ENCODE measurements at places on chromosomes 12 and 14.

DNA sequence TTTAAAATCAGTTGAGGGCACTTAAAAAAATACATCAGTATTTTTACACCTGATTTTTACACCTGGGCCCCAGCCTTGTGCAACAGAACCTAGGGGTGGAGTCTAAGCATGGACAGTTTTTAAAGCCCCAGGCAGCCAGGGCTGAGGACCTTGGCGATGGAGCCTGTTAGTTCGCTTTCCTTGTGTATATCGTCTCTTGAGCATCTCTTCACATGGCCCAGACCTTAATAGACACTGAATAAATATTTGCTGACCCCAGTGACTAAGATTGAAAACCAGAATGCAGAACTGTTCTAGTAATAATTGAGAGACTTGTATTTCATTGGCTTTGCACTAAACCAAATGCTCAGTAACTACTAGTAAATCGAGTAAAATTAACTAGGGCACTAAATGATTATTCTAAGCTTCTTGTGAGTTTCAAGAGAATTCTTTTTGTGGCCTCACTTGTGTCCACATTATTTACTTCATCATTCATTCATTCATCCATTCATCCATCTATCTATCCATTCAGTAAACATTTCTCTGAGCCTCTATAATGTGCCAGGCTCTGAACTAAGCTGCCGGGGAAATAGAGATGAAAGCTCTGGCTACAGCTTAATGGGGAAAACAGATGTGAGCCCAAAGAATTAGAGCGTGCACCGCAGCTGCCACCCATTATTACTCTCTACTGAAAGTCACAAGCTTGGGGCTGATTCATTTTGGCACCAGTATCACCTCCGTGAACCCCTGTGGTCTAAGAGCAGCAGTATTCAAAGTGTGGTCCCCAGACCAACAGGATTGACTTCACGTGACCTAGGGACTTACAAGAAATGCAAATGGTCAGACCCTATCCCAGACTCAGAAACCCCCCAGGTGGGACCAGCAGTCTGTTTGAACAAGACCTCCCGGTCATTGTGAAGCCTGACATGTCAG lies 30.7 kb upstream of the BCL7A start:
- H3K4me1 ChIP-seq: peaks cover 10% of the 10 kb centered on the region
- H3K36me3 ChIP-seq: no peaks in the 10 kb centered on the region
- no peak overlapping the region for H3K27ac ChIP-seq
- H3K4me3 ChIP-seq: no peak overlapping the region

- no peaks in the 10 kb centered on the region for H3K36me3 ChIP-seq
- peak; percentile 49 for DNase-seq
- H3K27ac ChIP-seq: no peak overlapping the region
- peaks cover 6% of the 10 kb centered on the region for H3K4me1 ChIP-seq
- H3K27me3 ChIP-seq: peaks cover 5% of the 10 kb centered on the region
Measured at GRCh38 chr14:33792720-33793368, 158.0 kb downstream of the EGLN3 start.

- DNase-seq: no peak
- no peak overlapping the region for H3K27ac ChIP-seq
- H3K4me3 ChIP-seq: no peak overlapping the region
- no peaks in the 10 kb centered on the region for H3K36me3 ChIP-seq
- no peaks in the 10 kb centered on the region for H3K4me1 ChIP-seq
Measured at GRCh38 chr12:3416670-3417069, 74.3 kb upstream of the PRMT8 start.

- H3K27ac ChIP-seq: no peak overlapping the region
- no peak for DNase-seq
- no peaks in the 10 kb centered on the region for H3K27me3 ChIP-seq
- no peak overlapping the region for H3K4me3 ChIP-seq
- no peaks in the 10 kb centered on the region for H3K36me3 ChIP-seq
Measured at GRCh38 chr12:120630104-120630892, 10.1 kb upstream of the CABP1 start.

GRCh38 chr12:92597997-92598396 lies 104.8 kb upstream of the PLEKHG7 start:
- H3K4me1 ChIP-seq: peaks cover 24% of the 10 kb centered on the region
- no peak for DNase-seq
- no peak overlapping the region for H3K27ac ChIP-seq
- no peaks in the 10 kb centered on the region for H3K27me3 ChIP-seq
- H3K4me3 ChIP-seq: no peak overlapping the region

DNA sequence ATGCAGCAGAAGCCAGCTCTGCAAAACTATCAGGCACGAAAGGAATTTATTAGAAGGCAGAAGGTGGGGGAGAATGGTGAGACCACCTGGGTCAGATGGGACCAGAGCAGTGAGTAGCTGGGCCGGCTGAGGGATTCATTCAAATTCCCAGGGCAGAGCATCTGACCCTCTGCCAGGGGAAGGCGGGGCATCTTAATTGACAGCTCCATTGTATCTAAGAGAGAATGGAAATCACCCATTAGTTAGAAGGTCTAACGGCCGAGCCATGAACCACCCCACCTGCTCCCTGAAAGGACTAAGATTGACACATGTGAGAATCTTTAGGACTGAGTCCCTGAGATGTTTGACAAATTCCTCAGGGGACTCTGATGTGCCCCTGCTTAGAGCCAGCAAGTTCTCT lies 83.7 kb downstream of the PHETA1 start:
- H3K4me1 ChIP-seq: no peaks in the 10 kb centered on the region
- DNase-seq: no peak
- no peaks in the 10 kb centered on the region for H3K27me3 ChIP-seq
- no peak overlapping the region for H3K4me3 ChIP-seq
- no peaks in the 10 kb centered on the region for H3K36me3 ChIP-seq

- DNase-seq: no peak
- H3K36me3 ChIP-seq: no peaks in the 10 kb centered on the region
- H3K4me1 ChIP-seq: no peaks in the 10 kb centered on the region
- no peaks in the 10 kb centered on the region for H3K27me3 ChIP-seq
- H3K4me3 ChIP-seq: no peak overlapping the region
Measured at GRCh38 chr12:92486443-92487137, 216.2 kb upstream of the PLEKHG7 start.

DNA sequence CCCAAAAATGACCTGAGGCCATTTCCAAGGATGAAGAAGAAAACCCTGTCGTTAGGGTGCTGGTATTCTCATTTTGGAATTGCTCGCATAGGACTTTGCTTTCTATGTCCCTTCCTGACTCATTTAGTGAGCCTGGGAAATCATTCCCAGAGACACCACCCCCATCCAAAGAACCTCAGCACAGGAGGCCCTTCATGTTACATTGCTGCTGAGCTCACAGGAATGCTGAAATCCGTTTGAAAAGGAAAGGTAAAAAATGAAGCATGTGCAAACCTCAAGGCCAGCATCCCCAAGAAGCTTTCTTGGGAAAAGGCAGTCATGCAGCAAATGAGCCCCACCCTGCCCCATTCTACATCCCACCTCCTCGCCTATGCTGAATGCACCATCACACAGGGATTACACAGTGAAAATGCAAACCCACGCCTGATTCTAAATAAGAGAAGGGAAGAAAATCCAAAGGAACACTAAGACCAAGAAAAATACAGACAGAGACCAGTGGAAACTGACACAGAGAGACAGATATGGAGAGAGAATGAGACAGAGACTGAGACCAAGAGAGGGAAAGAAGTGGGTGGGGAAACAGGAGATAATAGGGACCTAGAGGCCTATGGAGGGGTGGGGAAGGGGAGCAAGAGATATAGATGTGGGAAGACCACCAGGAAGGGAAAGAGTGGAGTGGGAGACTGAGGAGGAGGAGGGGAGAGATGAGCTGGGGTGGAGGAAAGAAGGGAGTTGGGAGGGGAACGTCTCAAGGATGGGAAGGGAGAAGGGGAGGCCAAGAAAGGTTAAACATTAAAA lies 33.5 kb downstream of the NIN start:
- no peak overlapping the region for H3K4me3 ChIP-seq
- H3K27me3 ChIP-seq: no peaks in the 10 kb centered on the region
- H3K36me3 ChIP-seq: peaks cover 32% of the 10 kb centered on the region

DNA sequence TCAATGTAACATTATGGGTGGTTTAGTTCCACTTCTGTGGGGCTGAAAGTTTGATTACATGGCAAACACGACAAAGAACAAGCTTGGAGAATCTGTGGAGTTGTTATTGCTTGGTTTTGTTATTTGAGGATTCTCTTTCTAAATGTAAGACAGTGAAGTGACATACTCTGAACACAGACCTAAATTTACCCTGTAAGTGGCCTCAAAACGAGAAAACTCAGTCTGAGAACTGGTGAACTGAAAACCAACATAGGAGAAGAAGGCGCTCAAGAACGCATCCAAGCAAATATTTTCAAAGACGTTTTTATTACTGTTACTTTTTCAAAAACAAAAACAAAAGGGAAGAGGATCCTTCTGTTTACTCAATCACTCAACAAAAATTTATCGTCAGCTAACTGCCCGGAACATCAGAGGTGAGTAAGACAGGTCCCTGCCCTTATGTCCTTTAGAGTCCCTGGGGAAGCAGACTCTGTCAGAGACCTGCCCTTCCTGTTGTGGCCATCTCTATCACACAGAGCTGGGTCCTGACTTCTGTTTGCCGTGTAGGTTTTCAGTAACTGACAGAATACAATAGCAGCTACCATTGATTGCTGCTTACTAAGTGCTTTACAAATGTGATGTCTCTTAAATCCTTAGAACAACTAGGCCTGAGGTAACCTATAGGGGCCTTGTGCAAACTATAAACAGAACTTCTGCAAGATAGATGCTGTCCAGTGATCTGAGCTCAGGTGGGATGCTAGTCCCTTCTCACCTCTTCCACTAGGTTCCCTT lies 79.3 kb upstream of the C12orf71 start:
- H3K27ac ChIP-seq: no peak overlapping the region
- no peaks in the 10 kb centered on the region for H3K4me1 ChIP-seq
- H3K36me3 ChIP-seq: no peaks in the 10 kb centered on the region
- no peak for DNase-seq

- H3K36me3 ChIP-seq: no peaks in the 10 kb centered on the region
- DNase-seq: no peak
- no peak overlapping the region for H3K27ac ChIP-seq
- no peak overlapping the region for H3K4me3 ChIP-seq
- H3K4me1 ChIP-seq: no peaks in the 10 kb centered on the region
- H3K27me3 ChIP-seq: no peaks in the 10 kb centered on the region
Measured at GRCh38 chr14:53924753-53925152, 31.9 kb downstream of the BMP4 start.

DNA sequence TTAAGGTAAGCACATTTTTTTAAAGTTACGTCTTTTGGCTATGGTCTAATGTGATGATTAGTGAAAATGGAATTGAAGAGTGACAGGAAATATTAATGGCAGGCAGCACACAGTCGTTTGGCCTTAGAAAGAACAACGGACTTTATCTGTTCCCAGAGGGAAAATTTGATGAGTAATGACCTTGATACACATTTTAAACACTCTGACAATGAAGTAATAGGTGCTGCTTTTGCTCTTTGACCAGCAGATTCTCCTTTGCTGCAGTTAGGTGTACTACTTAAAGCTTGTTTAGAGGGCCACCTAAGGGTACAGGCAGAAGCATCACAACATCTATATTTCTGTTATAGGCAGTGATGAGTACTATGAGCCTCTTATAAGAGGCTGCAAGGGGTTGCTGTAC lies 27.1 kb upstream of the RNU6-8 start:
- H3K27me3 ChIP-seq: no peaks in the 10 kb centered on the region
- H3K36me3 ChIP-seq: no peaks in the 10 kb centered on the region
- DNase-seq: no peak

- no peaks in the 10 kb centered on the region for H3K4me1 ChIP-seq
- no peak overlapping the region for H3K27ac ChIP-seq
- no peaks in the 10 kb centered on the region for H3K36me3 ChIP-seq
- H3K4me3 ChIP-seq: no peak overlapping the region
Measured at GRCh38 chr12:111352296-111352993, 16.4 kb downstream of the PHETA1 start.

- H3K4me1 ChIP-seq: peaks cover 29% of the 10 kb centered on the region
- DNase-seq: no peak
- H3K27me3 ChIP-seq: peaks cover 5% of the 10 kb centered on the region
Measured at GRCh38 chr14:22977684-22978486, 4.5 kb downstream of the AJUBA start.

GRCh38 chr12:120702637-120703036 lies 7.6 kb upstream of the UNC119B start:
- no peaks in the 10 kb centered on the region for H3K4me1 ChIP-seq
- DNase-seq: no peak
- H3K36me3 ChIP-seq: peaks cover 46% of the 10 kb centered on the region
- H3K27me3 ChIP-seq: no peaks in the 10 kb centered on the region
- H3K27ac ChIP-seq: no peak overlapping the region

DNA sequence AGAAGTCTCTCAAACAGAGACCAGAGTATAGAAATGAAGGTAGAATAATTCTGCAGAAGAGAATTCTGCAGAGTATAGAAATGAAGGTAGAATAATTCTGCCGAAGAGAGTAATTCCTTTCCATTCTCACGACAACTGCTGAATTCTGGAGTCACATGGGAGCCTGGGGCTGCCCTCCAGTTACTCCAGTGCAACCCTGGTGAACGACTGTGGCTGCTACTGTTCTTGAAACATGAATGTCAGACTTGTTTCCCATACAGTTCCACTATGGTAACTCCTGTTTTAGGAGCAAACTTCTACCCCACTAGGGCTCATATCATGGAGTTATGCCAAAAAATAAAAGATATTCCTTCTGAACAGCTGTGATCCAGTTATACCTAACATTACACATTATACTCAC lies 164.4 kb downstream of the KICS2 start:
- peaks cover 6% of the 10 kb centered on the region for H3K27me3 ChIP-seq
- no peaks in the 10 kb centered on the region for H3K36me3 ChIP-seq
- no peak overlapping the region for H3K4me3 ChIP-seq
- DNase-seq: no peak
- H3K27ac ChIP-seq: no peak overlapping the region

GRCh38 chr12:56230432-56231183 lies 757 bp downstream of the SLC39A5 start:
- peaks cover 3% of the 10 kb centered on the region for H3K36me3 ChIP-seq
- no peak overlapping the region for H3K27ac ChIP-seq
- H3K4me1 ChIP-seq: no peaks in the 10 kb centered on the region
- no peaks in the 10 kb centered on the region for H3K27me3 ChIP-seq
- no peak overlapping the region for H3K4me3 ChIP-seq
- no peak for DNase-seq

GRCh38 chr12:93127582-93128331 lies 198.7 kb upstream of the EEA1 start:
- no peak for DNase-seq
- H3K4me1 ChIP-seq: no peaks in the 10 kb centered on the region
- H3K27me3 ChIP-seq: no peaks in the 10 kb centered on the region
- no peak overlapping the region for H3K27ac ChIP-seq
- no peaks in the 10 kb centered on the region for H3K36me3 ChIP-seq

GRCh38 chr14:65835501-65835900 lies 423.0 kb downstream of the FUT8 start:
- DNase-seq: no peak
- no peak overlapping the region for H3K4me3 ChIP-seq
- H3K27ac ChIP-seq: no peak overlapping the region
- peaks cover 42% of the 10 kb centered on the region for H3K4me1 ChIP-seq
- no peaks in the 10 kb centered on the region for H3K27me3 ChIP-seq

- DNase-seq: no peak
- no peaks in the 10 kb centered on the region for H3K27me3 ChIP-seq
- no peaks in the 10 kb centered on the region for H3K36me3 ChIP-seq
- H3K4me3 ChIP-seq: no peak overlapping the region
- H3K27ac ChIP-seq: no peak overlapping the region
- no peaks in the 10 kb centered on the region for H3K4me1 ChIP-seq
Measured at GRCh38 chr12:19946550-19946949, 421.8 kb upstream of the PDE3A start.

Measured in CD4-positive, alpha-beta T cell (primary cell).